ENCODE measurements at places on chromosomes 1 and 21.

GRCh38 chr1:41850029-41850428 is 68.7 kb downstream of the HIVEP3 start:
- no peak for DNase-seq

- no peak for DNase-seq
Measured at GRCh38 chr1:42847721-42848460, 1.5 kb downstream of the ZNF691 start.

DNA sequence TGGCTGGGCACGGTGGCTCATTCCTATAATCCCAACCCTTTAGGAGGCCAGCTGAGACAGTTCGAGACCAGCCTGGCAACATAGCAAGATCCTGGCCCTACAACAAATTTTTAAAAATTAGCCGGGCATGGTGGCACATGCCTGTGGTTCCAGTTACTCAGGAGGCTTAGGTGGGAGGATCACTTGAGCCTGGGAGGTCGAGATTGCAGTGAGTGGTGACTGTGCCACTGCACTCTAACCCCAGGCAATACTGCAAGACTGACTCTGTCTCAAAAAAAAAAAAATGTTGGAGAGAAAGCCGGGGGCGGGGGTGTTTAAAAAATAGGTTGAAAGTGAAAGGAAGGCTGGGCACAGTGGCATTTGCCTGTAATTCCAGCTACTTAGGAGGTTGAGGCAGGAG is 16.5 kb downstream of the CLDN19 start:
- DNase-seq: no peak

DNA sequence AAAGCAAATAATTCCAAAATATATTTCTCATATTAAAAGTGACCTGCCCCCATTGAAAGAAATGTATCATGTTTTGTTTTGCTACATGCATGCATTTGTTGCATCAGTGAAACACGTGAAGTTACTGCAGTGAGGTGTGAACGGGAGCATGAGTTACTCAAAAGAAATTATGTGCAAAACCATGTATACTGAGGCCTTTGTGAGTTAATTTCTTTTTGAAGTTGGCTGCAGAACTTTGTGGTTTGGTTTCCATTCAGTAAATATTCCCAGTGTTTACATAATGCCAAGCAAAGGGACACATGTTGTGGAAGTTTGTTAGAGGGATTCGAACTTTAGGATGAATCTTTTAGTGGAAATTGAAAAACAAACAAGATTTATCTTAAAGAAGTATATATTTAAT is 619.4 kb upstream of the ADAMTS5 start:
- no peak for DNase-seq

DNA sequence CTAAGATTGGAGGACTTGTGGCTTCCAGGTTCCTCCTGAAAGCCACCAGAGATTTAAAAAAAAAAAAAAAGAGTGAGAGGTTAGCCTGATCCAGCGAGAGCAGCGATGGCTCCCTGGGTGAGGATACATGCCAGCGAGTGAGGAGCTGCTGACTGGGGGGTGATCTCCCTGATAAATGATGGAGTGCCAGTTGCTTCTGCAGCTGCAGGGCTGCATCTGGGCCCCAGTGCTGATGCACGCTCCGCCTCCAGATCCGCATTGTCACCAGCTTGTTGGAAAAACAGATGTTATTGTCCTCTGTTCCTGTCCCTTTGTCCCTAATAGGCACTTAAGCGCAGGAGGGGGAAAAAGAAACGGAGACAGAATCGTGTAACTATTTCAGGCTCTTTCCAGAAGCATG is 28.6 kb downstream of the UBIAD1 start:
- no peak for DNase-seq

DNA sequence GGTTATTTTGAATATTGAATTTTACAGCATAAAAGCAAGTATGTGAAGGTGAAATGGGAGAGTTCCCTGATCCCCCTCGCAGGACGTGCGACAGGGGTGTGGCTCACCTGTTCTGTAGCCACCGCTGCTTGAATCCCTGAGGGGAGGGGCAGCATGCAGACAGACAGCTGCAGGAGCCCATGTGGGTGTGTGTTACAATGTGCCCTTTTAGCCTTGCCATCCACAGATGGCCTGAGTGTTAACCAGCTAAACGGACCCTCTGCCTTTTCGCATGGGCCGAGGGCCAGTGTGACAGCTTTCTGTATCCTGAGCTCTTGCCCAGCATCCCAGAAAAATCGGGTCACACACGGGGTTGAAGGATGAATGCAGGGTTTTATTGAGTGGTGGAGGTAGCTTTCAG is 43.3 kb downstream of the JAM2 start:
- DNase-seq: no peak

DNA sequence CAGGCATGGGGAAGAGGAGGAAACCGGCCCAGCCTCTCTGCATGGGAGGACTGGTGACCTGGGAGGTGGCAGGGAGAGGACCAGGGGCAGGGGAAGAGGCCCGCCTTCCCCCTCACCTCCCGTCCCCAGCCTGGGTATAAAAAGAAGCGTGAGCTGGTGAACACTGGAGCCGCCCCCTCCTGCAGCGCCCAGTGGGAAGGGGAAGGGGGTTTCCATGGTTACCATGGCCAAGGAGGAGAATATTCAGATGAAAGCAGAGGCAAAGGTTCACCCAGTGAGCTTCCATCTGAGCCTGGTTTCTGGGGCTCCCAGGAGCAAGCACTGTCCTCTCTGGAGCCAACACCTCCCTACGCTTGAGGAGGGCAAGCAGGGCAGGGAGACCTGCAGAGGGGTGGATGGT is 54.9 kb downstream of the ACOT7 start:
- no peak for DNase-seq

DNA sequence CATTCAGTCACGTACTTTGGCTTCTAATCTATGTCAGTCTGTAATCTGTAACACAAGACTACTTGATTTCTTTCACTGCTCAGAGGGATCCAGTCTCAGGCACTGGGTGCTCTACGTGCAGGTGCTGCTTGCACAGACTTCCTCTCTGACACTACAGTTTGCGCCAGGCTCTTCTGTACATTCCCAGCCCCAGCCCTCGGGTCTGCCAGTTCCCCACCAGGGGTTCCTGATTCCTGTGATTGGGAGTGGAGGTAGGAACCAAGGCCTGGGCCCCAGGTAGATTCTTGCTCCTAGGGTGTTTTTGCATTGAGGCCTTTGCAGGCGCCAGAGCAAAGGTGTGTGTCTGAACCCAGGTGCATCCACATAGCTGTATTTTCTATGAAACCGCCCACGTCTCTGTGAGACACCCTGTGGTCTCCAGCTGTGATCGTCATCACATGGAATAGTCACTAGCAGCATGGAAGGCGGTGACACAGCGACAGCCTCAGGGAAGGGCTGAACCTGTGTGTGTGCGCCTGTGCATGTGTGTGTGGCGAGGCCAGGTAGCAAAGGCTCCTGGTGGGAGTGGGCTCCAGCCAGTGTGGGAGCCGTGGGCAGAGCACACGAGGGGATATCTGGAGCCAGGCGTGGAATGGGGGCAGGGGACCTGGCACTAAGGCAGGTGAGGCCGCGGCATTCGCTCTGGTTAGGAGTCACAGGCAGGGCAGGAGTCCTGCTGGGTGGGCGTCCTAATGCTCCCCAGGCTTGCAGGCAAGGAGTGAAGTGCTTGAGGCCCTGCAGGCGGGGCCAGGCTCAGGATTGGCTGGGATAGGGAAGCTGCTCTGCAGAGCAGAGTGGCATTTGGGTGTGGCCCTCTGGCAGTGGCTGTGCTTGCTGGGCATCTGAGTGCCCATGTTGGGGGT is 5.2 kb downstream of the GJC2 start:
- peak; percentile 50 for DNase-seq

DNA sequence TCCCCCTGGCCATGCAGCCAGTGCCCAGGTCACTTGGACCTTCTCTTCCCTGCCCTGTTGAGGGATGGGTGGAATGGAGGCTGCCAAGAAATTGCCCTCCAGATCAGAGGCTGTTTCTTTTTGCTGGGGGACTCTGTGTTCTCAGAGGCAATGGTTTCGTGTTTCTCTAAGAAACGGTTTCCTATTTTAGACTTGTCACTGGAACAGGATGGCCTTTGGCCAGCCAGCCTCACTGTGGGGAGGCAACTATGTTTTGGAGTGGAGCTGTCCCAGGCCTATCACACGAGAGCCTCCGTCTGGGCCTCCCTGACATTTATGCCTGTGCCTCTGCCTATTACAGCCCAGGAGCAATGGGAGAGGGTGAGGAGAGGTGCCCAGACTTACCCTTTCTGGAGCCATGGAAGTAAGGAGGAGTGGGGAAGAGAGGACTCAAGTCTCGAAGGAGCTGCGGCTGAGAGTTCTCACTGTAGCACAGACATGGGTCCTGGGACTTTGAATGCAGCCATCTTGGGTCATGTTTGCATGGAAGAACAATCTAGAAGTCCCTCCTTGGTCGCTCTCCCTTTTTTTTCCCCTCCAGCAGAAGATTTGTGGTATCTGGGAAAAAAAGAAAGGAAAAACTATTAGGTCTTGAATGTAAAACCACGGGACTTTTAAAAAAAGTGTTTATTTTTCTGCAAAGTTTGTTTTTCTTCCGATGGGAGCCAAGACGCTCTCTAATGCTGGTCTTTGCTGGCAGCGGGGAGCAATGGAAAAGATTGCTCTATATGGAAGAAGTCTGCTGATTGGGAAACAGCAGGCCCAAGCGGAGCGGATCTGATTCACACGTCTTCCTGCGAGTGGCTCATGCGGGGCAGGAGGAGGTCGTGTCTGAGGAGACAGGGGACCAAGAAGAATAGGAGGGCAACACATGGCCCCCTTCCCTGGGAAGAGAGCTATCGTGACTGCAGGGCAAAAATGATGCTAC is 219.2 kb downstream of the FOXD2 start:
- no peak for DNase-seq

GRCh38 chr1:1627829-1628753 is 3.9 kb upstream of the MMP23B start:
- no peak for DNase-seq

- DNase-seq: no peak
Measured at GRCh38 chr21:45534636-45535331, 7.5 kb downstream of the SLC19A1 start.

DNA sequence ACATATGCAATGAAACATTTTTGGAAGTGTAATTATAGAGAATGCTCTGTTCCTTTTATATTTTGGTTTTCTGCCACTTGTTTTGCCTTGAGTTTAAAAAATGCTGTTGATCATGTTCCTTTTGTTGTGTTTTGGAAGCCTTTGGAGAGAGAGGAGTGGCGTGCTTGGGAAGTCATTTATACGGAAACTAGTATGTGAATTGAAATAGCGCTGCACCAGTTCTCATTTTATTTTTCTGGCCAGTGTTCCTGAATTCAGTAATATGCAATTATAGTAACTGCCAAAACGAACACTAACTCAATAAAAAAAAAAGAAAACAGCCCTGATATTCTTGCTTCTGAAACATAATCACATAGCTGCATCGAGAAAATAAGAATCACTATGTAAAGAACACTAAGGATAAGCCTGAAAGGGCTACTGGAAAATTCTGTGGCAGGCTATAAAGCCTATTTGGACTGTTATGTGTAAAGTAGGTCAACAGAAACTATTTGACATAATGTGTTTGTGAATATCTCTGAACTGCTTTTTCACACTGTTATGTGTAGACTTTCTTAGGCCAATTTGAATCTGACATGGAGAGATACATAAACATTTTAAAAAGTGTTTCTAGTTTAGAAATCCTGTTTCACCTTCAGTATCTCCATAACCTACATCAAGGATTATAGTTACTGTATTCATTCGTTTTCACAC is 742.0 kb downstream of the KCNT2 start:
- DNase-seq: no peak

DNA sequence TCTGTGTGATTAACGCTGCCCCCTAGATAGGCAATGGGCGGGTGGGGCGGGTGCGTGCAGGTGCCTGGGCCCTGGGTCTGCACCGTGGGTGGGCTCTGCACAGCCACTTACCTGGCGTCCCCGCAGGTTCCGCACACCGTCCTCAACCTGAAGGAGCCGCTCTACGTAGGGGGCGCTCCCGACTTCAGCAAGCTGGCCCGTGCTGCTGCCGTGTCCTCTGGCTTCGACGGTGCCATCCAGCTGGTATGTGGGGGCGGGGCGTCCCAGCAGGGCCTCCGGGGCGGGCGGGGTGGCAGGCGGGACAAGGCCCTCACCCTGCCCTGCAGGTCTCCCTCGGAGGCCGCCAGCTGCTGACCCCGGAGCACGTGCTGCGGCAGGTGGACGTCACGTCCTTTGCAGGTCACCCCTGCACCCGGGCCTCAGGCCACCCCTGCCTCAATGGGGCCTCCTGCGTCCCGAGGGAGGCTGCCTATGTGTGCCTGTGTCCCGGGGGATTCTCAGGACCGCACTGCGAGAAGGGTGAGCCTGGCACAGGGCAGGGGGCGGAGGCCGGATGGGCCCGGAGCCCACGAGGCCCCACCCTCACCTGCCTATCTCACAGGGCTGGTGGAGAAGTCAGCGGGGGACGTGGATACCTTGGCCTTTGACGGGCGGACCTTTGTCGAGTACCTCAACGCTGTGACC is 22.8 kb downstream of the RNF223 start:
- DNase-seq: no peak

- no peak for DNase-seq
Measured at GRCh38 chr1:18178111-18178510, 70.5 kb downstream of the IGSF21 start.

All from stimulated activated CD4-positive, alpha-beta T cell treated with anti-CD3 and anti-CD28 coated beads, Interleukin-4, amount 100 ng/mL, for 1 hour (primary cell).